Frontal cortex (tissue), 4 donors: ENCODE measurements at places on chromosomes 16 and 17. TPM values are rescaled to one million over a fixed set of nuclear protein-coding genes. Genes with fewer than 3 reads are reported as not detected.

KRTAP16-1 gene
- not detected for total RNA-seq

HSF4 gene
- total RNA-seq = 3.7 TPM

SREBF1 gene
- 17.5 TPM for total RNA-seq

ITGAX gene
- total RNA-seq = 0.41 TPM

BCO1 gene
- under 0.01 TPM for total RNA-seq

KRT24 gene
- not detected for total RNA-seq

DNA sequence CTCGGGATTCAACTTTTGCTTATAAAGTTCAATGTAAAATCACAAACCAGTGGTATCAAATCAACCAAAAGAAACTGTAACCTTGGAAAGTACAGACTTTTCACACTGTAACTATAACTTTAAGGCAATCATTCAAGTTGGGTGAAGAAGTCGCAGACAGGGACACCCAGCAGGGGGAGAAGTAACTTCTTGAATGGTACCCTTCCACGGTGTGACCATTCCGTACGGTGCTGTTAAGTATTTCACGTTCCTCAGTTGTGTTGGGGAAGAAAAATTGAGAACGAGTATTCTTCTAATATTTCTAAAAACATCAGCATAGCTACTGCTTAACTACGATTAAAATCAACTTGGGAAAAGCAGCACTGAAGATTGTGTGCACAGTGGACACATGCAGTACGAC is 55.8 kb downstream of the MYH10 start:
- DNase-seq = no peak

DNA sequence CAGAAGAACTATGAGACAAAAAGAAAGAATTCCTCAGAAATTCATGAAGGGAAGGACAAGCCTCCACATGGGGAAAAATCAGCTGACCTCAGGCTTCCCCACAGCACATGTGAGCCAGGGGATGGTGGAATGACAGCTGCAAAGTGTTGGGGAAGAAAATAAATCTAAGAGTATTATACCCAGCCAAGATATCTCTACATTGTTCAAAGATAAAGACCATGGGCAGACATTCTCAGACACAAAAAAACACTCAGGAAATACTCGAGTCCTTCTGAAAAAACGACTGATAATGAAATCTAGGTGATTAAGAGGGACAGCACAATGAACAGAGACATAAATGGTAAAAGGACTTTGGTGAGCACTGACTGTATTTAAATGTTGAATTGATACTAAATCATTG is 3.9 kb downstream of the RAB40B start:
- DNase-seq = no peak

DNA sequence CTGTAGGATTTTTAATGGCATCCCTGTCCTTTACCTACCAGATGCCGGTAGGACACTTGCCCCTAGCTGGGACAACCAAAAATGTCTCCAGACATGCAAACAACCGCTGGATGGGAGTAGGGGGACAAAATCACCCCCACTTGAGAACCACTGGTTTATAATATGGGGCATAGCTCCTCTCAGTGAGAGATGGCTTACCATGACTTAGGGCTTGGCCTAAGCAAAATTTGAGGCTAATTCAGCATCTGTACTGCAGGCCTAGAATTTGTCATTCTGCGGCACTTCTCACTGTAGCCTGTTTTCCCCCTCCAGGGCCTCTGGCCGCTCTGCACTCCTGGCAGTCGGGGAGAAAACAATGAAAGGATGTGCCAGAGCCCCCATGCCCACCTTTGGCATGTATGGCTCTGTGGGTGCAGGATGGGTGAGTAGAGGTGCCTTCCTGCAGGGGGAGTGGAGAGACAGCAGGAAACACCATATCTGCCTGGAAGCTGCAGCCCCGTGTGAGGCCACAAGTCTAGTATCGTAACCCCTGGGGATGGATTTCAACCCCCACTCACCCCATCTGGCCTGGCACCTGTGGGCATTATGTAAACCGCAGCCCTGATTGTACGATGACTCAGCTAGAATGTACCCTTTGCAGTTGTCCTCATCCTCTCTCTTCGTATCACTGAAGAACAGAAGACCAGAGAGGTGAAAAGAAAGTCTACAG is 268.1 kb downstream of the SOX9 start:
- no peak for DNase-seq

DNA sequence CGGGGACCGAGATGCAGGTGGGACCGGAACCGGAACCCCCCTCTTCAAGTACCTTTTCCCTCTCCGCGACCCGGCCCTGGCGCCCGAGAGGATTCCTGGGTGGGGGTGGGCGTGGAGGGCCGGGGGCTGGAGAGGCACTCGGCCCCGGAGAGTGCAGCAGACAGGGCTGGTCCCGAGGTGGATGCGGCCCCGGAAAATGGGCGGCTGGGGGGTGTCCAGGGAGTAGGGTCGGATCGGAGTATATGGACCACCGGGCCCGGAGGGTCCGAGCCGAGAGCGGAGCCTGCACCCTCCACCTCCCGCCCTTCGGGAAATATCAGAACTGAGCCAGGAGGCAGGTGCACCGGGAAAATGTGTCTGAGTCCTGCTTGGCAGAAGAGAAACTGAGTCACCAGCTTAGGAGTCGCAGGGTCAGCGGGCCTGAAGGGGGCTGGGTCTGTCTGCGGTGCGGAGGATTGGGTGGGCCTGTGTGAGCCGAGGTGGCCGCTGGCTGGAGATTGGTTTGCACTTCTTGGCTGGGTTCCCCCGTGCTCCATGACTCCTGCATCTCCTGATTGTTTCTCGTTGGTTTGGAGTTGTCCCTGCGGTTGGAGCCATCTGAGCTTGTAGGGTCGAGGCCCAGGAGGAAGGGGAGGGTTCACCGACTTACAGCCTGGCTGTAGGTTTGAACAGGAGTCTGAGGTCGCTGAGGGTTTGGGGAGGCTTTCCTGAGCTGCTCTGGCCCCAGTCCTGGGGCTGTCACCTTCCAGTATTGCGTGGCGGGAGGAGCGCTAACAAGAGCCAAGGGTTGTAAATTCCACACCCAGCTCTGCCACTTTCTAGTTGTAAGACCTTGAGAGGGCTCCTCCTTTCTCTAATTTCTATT is 518 bp downstream of the SH2B1 start:
- no peak for DNase-seq

DNA sequence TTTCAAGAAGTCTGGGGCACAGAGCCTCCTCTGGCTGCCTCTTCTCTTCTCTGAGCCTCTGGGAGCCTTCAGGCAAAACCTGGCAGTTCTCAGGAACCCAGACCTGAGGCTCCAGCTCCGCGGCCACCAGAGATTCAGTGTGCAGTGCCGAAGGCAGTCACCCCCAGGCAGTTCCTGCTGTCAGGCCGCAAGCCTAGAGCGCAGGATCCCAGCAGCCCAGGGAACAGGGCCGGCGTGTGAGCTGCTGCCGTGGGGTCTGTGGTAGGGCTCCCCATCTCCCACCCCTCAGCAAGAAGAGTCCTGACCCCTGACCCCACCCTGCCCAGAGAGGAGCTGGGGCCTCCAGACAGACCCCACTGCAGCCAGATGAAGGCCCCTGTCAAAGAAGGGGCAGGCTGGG is 78.2 kb downstream of the AMFR start:
- no peak for DNase-seq

DNA sequence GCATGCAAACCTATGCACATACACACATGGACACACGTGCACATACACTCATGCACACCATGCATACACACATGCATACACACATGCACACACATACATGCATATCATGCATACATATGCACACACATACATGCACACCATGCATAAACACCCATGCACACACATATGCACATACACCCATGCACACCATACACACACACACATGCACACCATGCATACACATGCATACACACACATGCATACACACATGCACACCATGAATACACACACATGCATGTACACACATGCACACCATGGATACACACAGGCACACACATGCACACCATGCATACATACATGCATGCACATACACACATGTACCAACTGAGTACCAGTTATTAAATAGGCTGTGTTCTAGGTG is 543.3 kb upstream of the EEF2KMT start:
- no peak for DNase-seq

DNA sequence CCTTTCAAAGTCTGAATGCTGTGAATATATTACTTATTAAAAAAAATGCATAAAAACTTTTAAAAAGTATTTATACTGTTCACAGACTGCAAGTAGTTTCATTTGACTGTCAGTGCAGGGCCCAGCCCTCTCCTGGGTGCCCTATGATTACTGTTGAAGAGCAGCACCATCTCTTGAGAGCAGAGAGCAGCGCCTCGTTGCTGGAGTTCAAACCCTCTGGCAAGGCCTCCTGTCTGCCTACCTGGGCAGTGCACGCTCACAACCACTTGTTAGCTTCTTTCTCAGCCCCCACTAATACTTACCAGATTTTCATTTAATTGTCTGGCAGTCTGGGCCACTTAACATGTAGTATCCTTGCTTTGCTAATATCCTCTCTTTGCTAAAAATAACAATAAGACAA is 233.4 kb downstream of the PHKB start:
- DNase-seq = no peak

DNA sequence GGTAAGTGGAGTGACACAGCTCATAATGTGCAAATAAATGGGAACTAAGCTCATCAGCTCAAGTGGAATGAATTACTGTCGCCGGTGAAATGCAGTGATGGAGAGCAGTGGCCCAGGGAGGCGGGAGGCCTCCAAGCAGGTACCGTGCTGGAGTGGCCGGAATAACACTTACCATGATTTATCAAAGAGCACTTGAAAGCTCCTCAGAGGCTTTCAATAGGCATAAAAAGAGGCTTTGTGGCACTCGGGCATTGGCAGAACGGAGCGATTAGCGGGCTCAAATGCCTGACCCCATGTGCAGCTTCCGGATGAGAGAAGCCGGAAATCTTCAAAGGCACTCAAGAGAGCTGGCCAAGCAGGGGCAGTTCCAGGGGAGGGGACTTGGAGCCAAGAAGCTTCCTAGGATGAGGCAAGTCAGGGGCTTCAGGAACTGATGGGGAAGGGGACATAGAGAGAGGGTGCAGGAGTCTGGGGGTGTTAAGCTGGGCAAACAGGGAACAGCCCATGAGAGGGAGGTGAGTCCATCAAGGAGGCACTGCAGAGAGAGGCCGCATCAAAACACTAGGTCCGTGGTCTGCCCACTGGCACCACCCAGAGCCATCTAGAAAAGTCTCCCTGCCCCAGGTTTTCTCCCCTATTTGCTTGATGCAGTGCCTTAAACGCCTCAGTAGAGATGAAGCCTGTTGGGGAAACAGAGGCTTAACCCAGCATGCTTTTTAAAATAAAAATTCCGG is 144.0 kb upstream of the IRX6 start:
- no peak for DNase-seq

DNA sequence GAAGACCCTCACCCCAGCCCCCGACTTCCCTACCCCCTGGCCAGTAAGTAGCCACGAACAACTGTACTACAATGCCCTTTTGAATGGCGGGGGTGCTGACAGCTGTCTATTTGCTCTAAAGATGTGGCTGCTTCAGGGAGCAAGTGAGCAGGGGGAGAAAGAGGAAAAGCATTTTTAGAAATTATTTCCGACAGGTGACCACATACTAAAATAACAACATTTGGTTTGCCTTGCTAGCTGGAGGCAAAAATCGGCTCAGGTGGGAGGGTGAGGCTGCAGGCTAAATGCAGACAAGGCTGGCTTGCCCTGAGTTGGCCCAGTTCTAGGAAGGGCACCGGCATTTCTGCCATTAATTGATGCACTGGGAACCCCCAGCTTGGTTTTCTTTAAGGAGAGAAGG is 188.5 kb downstream of the XYLT1 start:
- DNase-seq = no peak

DNA sequence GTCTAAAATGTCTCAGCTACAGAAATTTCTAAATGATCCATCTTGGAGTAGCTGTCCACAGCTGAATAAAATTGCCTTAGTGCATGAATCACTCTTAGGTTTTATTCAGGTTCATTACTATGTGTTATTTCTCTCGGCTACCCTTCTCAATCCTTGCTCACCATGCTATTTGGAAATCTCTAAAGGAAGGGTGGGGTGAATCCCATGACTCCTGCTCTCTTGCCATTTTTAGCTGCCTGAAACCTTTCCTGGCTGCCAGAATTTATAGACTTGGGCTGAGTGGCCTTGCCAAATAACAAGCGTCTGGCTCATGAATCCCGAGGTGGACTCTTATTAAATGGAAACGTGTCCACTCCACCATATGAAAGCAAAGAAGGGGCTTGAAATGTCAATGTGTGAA is 936.1 kb upstream of the SOX9 start:
- no peak for DNase-seq

- no peak for DNase-seq
Measured at GRCh38 chr17:75250009-75250471, 11.4 kb downstream of the GGA3 start.

DNA sequence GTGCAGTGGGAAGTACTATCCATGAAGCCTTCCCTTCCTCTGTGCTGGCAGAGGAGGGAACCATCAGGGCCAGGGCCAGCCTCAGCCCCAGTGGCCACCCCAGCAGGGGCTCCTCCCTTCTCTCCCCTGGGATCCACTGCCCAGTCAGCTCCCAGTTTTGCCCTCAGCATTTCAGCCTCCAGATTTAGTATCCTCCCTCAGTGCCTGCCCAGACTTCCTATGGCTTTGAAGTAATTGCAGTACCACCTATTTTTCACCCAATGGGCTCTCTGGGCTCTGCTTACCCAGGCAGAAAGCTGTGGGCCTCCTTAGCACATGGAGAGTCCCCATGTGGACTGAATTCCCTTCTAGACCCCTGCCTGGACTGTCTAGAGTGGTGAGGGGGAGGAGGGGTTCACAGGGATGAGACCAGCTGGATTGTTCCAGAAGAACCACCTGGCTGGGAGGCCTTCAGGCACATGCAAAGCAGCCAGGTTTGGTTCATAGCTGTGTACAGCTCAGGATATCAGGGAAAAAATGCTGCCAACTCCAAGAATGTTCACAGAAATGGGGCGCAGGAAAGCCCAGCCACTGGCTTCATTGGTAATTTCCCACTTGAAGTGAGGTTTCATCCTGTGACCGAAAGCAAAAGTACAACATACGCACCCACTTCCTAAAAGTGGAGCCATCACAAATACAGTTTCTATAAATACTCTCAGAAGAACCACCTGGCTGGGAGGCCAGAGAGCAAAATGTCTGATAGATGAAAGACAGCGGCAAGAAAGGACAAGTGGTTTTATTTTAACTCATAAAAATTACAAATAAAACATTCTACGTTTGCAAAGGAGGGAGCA is 15.2 kb upstream of the HERPUD1 start:
- no peak for DNase-seq

GRCh38 chr16:84806256-84806889 is 13.4 kb upstream of the CRISPLD2 start:
- DNase-seq = peak; percentile 43
